HTR-8/SVneo (cell line): ENCODE measurements at places on chromosomes 11 and 22.

DNA sequence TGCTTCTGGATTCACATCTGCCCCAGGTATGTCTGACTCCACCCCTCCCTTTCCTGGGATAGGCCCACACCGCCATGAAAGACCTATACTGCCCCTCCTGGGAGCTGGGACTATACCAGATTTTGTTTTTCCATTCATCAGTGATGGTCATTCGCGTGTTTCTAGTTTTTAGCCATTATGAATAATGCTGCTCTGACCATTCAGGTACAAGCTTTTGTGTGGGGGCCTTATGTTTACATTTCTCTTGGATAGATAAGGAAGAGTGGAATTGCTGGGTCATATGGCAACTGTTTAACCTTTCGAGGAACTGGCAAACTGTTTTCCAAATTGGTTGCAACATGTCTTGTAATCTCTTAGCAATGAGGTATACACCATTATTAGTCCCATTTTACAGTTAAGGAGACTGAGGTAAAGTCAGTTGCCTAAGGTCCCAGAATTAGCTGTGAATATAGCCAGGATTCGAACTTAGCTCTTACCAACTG, 1.2 kb upstream of the TBC1D10A start:
- no peak for DNase-seq

- no peak for DNase-seq
Measured at GRCh38 chr22:44882226-44882905, 127.4 kb downstream of the PHF21B start.

DNA sequence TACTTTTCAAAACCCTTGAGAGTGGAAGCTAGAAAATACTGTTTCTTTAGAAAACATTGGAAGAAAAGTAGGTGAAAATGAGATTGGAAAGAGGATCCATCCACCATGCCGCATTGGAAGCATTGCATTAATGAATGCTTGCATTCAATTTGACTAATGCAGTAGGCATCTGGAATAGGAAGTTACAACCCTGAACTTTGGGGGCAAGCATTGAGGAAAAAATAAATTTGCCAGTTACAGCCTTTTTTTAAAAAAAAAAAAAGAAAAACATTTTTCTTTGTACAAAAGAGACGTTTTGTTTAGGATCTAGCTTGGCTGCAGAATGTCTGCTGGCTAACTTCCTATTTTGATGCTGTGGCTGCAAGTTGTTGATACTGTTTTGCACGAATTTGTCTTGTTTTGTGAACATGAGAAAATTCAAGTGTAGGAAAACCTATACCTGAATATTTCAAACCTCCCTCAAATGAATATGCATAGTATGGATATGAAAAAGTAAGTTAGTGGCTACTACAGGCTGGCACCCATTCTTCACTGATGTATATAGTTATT, 28.1 kb downstream of the RTN3 start:
- DNase-seq: no peak

- no peak for DNase-seq
Measured at GRCh38 chr11:104852811-104853210, 45.4 kb downstream of the CASP12 start.

DNA sequence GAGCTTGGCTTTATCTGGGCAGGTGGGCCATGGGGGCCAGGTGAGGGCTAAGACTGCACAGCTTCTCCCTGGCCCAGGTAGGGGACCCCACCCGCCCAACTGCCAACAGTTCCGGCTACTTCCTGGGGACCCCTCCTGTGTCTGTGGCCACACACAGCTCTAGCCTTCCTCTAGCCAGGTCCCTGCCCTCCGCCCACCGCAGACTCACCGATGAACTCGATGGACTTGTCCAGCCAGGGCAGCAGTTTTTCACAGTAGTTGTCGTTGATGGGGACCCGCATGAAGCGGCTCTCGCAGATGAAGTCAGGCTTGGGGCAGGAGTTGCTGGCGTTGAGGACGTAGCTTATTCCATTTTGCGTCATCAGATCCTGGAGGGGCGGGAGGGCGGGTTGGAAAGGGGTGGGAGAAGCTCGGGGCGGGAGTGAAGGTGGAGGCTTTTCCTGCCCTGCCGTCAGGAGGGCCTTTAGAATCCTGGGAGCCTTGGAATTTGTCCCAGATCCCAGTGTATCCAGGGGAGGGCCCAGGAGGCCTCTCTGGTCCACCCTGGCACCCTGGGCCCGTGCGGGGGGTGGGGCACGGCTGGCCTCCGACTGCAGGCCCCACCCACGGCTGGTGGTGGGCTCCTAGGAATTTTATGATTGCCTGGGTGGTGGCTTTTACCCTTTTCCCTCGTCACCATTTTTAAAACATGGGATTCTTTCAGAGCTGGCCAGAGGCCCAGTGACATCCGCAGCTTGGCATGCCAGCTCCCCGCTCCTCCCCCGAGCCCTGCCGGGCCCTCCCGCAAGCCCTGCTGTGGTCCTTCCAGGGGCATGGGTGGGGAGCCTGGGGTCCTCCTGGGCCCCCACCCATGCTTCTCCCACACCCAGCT, 13.9 kb downstream of the DUSP8 start:
- peak; percentile 81 for DNase-seq

GRCh38 chr11:122234257-122234656, 118.2 kb upstream of the BLID start:
- no peak for DNase-seq

GRCh38 chr22:19011075-19011474, 75.0 kb upstream of the PRODH start:
- no peak for DNase-seq

GRCh38 chr11:115134926-115135325, 369.3 kb downstream of the CADM1 start:
- DNase-seq: no peak

DNA sequence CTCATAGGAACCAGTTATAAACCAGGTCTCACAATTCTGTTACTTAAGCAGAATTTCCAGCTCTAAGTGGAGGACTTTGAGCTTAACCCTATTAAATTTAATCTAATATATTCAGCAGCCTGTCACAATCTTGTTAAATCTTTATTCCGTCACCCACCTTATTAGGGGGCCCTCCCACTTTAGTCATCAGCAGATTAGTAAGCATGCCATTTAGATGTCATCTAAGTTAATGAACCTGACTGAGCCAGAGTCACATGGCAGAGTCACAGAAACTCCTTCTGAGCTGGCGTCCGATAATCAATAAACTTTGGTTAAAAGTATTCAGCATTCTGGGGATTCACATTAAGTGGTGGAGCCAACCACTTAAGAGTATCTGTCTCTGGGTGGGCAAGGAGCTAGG, 35.1 kb downstream of the TTC12 start:
- DNase-seq: no peak

DNA sequence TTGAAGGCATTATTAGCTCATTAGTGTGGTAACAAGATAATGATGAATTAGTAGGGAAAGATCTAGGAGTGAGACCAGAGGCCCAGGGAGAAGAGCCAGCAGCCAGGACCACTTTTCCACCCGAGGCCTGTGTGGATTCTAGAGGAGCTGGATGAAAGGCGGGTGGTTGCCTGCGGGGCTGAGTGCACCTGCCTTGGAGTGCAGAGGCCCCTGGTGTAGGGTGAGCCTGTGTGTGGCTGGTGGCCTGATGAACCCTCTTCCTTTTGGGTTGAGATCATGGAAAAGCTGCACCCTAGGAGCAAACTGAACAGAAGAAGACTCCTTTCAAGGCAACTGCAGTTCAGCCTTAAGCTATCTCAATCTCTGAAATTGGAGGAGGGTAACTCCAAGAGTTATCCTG, 5.9 kb upstream of the TP53AIP1 start:
- peak; percentile 15 for DNase-seq
